ENCODE measurements at places on chromosomes 16 and 17.

GRCh38 chr16:3144321-3144983 lies 9.6 kb downstream of the ZNF213 start:
- DNase-seq: no peak

DNA sequence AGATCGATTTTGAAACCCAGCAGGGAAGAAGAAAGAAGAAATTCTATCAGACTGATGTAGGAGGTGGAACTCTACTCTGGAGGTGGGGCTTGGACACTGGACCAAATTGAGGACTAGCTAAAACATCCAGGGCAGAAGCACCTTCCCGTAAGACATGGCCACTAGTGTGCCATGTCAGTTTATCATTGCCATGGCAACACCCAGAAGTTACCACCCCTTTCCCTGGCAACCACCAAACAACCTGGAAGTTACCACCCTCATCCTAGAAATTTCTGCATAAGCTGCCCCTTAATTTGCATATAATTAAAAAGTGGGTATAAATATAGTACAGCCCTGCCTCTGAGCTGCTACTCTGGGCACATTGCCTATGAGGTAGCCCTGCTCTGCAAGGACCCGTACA lies 66.7 kb downstream of the NACA2 start:
- no peak for DNase-seq

DNA sequence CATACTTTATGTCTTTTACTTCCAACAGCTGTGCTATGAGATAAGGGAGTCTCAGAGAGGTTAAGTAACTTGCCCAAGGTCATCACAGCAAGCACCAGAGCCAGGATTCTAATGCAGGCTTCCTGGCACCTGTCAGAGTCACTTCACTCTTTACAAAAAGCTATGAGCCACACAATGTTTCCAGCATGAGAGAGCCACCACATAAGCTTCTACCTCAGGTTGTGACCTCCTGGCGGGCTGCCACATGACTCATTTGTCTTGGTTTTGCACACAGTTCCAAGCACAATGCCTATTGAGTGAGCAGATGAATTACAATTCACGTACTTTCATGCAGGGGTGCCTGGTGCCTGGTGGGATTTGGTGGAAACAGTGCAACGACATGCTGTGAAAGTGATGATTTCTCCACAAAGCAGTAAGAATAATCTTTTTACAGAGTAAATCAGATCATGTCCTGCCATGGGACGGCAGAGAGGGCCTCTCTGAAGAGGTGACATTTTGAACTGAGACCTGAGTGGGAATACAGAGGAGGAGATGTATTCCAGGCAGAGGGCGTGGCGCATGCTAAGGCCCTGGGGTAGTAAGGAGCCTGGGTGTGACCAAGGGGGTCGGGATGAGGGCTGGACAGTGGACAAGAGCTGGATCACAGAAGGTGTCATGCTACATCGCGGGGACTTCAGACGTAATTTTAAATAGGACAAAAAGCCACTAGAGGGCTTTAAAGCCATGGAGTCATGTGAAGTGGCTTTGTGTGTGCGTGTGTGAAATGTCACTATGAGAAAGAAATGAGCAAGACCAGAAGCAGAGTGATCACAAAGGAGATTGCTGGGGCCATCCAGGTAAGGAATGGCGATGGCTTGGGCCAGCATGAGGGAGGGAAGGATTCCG lies 53.4 kb downstream of the CACNG3 start:
- DNase-seq: no peak

- DNase-seq: no peak
Measured at GRCh38 chr16:49484451-49484849, 110.8 kb downstream of the C16orf78 start.

GRCh38 chr16:81445143-81445961 lies 744 bp downstream of the CMIP start:
- no peak for DNase-seq

GRCh38 chr17:12089809-12090384 lies 69.2 kb downstream of the MAP2K4 start:
- no peak for DNase-seq

DNA sequence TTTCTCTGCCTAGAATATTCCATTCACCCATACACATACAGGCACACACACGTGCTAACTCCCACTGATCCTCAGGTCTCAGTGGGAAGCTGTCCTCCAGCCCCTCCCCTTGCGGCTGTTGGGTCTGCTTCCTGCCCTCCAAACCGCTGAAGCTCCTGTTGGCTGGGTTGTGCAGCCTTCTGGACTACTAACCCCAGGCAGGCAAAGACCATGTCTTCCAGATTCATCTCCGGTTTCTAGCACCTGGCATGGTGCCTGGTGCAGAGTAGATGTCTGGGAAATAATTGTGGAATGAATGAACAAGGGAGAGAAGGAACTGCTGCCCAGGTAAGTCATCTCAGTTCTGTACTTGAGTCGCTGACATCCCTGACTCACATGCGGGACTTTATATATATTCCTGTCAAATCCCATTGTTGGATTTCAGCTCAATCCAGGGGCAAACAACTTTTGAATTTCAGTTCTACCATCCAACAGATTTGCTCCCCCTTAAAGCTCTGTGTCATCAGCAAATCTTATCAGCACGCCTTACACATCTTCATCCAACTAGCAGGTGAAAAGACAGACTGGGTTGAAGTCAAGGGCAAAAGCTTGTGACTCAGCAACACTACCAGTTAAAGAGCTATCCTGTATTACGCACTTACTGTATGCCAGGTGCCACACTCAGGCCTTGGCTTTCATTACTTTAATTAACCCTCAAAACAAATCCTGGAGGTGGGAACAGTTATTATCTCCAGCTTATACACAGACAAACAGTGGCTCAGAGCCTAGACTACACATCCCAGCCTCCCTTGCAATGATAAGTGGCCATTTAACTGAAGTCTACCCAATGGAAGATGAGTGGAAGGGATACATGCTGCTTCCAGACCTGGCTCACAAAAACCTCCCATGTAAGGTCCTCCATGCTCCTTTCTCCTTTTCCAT lies 51.1 kb downstream of the SRCIN1 start:
- no peak for DNase-seq

DNA sequence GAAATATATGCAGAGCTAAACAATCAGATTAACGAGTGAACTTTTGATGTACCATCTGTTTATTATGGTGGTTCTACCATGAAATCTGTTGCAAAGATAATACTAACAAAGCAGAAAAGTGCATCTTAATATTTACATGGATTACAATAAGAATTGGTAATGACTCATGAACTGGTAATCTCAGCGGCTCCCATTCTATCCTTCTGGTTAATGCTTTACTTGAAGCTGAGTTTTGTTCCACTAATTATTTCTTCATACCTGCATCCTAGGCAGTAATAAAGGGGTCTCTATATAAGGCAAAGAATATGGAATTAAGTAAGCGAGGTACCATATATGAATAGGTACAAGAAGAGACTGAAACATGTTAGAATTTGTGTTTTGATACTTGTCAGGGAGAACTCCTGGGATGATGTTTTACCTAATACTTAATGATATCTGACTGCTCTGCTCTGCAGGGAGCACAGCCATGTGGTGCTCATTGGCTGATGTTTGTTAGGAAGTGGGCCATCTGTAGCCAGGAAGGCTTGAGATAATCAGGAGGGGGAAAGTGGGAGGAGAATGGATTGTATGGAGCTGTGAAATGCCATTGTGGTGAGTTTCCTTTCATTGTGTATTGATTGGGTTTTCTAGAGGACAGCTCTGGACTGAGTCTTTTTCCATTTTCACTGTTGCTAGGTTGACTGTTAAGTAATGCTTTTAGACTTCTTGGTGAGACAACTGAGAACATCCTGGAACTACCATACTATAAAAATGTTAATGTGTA lies 52.6 kb downstream of the MAP2K6 start:
- no peak for DNase-seq

GRCh38 chr17:9195411-9195810 lies 174.1 kb downstream of the NTN1 start:
- no peak for DNase-seq

- peak; percentile 81 for DNase-seq
Measured at GRCh38 chr16:18983565-18984434, at the start of gene TMC7. Gene TMC7, plus strand, starts transcription at chr16:18983934. Its CDS starts 130 bp downstream, at chr16:18984064.

DNA sequence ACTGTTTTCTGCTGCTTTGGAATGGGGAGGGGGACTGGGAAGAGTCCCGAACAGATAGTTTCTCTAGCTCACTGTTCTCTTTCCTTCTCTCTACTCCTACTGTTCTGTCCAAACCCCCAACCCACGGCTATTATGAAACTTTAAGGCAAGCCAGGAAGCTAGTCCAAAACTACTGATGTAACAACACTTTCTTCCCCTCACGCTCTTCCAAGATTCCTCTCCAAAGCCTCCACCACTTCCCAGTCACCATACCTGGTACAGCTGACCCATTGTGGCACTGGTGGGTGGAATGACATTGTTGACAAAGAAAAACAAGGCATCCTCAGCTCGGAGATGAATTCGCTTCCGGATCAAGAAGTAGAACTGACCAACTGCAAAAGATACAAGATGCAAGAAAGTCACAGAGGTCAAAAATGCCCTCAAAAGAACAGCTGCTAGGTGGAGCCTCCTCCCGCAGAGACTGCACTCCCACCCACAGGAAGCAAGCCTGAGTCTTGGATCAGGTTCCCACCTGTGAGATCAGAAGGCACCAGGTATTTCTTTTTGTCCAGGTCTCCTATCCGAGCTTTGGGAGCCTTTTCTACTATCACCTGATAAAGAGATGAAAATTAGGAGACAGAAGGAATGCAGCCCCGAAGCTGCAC lies 1.0 kb downstream of the GABARAP start:
- no peak for DNase-seq

DNA sequence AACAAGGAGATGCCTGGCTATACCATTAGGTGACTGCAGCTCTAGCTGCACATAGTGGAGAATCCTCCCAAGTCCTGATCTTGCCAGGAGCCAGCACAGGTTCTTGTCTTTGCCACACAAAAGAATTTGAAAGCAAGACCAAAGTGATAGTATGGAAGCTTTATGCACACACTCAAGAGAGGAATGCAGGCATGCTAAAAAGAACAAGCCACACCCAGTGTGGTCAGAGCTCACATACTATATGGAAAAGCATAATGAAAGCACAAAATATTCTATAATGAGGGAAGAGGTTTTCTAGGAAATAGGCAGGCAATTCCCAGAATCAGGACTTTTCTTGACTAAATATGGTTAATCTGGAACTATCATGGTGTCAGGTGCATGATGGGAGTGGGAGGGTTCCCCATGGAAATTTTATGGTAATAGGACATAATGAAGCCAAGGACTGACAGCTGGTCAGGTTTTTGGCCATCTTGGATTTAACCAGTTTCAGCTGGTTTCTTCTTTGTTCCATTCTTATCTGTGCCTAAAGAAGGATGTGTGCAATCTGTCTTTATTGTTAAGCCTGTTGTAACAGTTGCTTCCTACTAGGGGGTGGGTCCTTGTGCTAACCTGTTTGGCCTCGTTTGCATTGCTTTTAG lies 171.6 kb downstream of the ZNF18 start:
- no peak for DNase-seq

GRCh38 chr16:12390644-12391043 lies 413.0 kb downstream of the CPPED1 start:
- DNase-seq: no peak

GRCh38 chr17:30244853-30245385 lies 9.4 kb upstream of the SLC6A4 start:
- no peak for DNase-seq

DNA sequence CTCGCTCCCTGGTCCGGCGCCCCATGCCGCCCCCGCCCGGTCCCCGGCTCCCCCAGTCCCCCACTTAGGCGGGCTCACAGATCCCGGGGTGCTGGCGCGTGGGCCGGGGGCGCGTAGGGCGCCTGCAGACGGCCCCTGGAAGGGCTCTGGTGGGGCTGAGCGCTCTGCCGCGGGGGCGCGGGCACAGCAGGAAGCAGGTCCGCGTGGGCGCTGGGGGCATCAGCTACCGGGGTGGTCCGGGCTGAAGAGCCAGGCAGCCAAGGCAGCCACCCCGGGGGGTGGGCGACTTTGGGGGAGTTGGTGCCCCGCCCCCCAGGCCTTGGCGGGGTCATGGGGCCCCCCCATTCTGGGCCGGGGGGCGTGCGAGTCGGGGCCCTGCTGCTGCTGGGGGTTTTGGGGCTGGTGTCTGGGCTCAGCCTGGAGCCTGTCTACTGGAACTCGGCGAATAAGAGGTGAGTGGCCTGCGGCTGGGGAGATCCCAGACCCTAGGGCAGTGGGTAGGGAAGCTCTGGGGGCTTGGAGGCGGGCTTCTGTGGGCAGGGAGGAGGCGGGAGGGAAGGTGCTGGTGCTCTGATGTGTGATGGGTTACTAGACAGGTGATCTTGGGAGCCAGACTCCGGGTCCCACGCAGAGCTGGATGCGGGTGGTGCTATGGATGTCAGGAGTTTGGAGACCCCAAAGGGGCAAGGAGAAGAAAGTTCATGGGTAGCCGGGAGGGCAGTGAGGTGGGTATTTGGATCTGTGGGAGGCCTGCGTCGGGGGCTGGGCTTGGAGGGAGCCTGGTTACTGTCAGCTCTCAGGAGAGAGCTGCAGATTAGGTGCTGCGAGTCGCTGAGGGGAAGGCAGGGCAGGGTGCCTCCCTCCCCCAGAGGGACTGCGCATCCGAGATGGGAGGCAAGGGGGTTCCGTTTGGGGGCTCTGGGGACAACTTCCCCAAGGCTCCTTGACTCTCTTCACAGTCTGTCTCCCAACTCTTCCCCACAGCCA lies 560 bp downstream of the EFNB3 start:
- no peak for DNase-seq

DNA sequence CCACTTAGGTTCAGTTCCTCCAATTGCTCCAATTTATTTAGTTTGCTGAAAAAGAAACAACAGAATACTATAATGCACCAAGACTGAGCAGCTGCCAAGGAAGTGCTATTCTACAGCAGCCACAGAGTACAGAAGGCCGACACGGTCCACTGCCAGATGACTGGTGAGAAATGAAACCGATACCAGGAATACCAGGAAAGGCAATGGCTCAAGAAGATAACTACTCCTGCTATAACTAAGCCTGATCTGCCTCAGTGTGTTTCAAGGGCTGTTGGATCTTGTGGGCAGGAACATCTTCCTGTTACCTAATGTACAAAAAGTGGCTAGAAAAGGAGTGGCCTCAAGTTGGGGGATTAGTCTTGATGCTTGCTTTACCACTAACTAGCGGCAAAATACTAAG lies 32.8 kb downstream of the MARVELD3 start:
- no peak for DNase-seq

GRCh38 chr17:26773189-26774188 lies 520.4 kb upstream of the WSB1 start:
- DNase-seq: no peak

GRCh38 chr16:83592778-83593177 lies 215.0 kb upstream of the HSBP1 start:
- DNase-seq: no peak

GRCh38 chr17:73566905-73567782 lies 77.1 kb downstream of the SDK2 start:
- DNase-seq: no peak

DNA sequence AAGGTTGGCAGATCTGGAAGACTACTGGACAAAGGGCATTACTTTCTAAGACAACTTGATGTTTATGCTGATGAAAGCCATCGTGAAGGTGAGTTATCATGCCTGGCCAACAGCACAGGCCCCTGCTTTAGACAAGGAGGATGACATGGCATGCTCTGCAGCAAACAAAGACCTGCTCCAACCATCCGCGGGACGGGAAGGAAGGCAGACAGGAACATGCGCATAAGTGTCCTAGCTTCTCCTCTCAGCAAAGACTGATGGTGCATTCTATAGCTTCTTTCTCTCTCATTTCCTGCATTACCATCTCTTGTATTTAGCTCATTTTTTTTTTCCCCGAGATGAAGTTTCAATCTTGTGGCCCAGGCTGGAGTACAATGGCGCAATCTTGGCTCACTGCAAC lies 5.4 kb downstream of the NPLOC4 start:
- no peak for DNase-seq
